Hematopoietic multipotent progenitor cell treated with erythropoietin and hydrocortisone succinate and interleukin-3 and kit ligand, for 6 days (in vitro differentiated cells): ENCODE measurements at places on chromosomes 7 and 10.

DNA sequence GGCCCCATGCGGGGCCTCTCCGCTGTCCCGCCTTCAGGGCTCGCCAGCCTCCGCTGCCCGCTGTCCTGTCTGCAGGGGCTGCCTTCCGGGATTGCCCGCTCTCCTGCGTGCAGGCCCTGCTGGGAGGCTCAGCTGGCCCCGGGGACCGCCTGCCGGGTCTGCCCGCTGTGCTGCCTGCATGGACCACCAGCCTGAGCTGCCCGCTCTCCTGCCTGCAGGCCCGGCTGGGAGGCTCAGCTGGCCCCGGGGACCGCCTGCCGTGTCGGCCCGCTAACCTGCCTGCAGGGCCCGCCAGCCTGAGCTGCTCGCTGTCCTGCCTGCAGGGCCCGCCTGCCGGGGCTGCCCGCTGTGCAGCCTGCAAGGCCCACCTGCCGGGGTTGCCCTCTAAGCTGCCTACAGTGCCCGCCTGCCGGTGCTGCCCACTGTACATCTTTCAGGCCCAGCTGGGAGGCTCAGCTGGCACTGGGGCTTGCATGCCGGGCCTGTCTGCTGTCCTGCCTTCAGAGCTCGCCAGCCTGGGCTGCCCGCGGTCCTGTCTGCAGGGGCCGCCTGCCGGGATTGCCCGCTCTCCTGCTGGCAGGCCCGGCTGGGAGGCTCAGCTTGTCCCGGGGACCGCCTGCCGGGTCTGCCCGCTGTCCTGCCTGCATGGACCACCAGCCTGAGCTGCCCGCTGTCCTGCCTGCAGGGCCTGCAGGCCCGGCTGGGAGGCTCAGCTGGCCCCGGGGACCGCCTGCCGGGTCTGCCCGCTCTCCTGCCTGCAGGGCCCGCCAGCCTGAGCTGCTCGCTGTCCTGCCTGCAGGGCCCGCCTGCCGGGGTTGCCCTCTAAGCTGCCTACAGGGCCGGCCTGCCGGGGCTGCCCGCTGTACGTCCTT lies 165.1 kb downstream of the GLRX3 start:
- peak; percentile 47 for DNase-seq

DNA sequence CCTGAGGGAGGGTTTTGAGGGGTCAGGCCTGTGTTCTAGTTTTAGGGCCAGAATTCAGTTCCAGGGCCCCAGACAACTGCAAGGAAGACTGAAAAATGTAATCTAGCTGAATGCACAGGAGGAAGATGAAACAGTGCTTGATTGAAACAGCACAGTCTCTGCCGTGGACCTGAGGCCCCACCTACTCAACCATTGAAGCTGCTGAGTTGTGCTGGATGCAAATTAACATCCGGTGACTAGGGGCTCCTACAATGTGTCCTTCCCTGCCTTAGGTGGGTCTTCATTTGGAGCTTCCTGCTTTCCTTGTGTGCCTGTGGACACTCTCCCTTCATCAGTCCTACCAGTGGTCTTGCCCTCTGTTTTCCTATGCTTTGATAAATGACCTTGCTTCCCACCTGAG lies 5.7 kb downstream of the GLRX3 start:
- no peak for DNase-seq

DNA sequence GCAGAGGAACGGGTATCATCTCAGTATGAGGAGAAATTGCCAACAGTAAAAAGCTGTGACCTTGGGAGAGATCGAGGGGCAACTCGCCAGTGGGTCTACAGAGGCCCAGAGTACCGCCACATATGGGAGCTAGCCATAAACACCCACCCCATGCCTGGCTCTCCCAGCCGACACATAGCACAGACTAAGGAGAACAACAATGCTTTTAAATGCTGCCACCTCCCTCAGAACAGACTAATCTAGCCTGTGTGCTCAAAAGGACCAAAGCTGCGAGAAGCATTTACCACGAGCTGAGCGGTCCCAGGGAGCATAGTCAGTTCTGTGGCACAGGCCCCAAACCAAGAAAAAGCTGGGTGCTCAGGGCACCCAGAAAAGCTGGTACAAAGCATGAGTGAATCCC lies 73.3 kb downstream of the LSM5 start:
- DNase-seq, result no peak

DNA sequence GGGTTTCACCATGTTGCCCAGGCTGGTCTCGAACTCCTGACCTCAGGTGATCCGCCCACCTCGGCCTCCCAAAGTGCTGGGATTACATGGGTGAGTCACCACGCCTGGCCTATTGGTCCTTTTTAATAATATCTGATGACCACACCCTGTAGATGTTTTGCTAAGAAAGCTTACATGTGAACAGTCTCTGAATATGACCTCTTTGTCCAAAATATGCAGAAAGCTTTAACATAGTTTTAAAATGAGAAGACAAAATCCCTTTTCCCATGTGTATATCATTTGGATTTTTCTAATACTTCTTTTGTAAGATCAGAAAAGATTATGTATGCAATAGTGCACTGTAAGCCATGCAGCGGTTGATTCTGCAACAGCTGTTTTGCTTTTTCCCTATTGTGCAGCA lies 38.5 kb downstream of the MCU start:
- DNase-seq, result no peak

- no peak for DNase-seq
These were observed 13.3 kb upstream of the ACSL5 start for GRCh38 chr10:112360308-112361270.

DNA sequence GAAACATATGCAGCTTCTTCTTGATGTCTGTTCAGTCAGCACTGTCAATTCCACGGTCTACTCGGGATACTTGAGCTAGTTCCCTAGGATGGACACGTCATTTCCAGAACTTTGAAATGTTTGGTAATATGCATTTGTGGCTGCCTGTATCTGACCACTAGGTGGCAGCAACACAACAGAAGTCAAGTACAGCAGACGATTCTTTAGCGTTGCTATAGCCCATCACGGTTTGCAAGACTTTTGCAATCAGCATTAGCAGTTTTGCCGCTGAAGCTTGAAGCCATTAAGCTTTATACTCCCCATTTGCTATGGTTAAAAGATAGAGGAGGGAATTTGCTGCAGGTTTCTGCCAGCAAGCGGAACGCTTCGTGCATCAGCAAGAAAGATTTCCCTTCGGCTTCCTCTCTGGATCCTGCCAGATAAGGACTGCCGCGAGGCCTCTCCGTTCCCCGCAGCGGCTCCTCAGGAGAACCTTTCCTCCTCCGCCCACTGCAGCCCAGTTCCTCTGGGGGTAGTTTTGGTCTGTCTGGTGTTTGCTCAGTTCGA lies 63.5 kb downstream of the ABCC2 start:
- DNase-seq, result peak; percentile 93
